Activated naive CD8-positive, alpha-beta T cell treated with anti-CD3 and anti-CD28 coated beads for 36 hours (primary cell): ENCODE measurements at places on chromosomes 12 and 14.

- no peak for DNase-seq
Measured at GRCh38 chr14:52701223-52701622, 5.8 kb upstream of the PSMC6 start.

DNA sequence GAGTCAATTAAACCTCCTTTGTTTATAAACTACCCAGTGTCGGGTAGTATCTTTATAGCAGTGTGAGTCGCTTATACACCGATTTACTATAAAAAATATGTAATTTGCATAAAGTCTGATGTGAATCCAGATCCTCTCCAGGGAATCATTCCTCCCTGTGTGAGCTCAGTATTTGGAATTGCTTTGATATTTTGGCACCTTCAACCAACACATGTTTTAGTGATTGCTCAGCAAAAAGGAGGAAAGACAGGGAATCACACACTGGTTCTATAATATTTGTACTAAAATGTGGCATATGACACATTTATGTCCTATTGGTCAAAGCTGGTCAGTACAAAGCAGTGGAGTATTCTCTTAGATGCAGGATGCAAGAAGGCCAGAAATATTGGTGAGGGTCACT lies 703.9 kb upstream of the ATXN7L3B start:
- DNase-seq, result no peak

DNA sequence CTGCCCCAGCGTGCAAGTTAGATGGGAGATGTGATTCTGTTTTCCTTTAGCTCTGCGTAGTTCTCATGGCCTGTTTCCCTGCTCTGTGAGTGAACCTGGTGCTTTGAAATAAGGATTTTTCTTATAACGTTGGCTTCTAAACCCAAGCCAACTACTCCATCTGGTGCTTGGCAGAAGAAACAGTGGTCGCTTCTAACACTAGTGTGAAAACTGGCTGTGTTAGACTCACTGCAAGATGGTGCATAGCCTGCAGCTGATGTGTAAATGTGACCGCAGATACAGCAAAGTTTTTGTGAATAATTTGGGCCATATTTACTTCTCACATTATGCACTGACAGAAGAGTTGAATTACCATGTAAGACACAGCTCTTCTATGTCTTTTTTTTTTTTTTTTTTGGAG lies 12.2 kb downstream of the GTF2H3 start:
- no peak for DNase-seq

DNA sequence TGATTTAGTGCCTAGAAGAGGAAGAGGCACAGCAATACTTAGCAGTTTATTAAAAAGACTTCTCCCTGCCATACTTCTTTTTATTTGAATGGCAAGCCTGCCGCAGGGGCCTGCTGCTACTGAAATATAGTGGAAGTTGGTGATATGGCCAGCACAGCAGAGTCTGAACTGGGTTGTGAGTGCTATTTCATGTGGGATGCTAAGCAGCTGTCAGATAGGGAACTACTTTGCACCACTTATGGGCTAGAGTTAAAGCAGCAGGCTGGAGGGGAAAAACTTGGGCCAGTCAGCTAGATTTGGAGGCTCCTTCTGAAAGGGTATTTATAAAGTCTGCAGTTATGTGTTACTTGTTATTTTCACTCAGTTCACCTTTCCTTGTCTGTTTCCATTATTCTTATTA lies 299.0 kb upstream of the E2F7 start:
- DNase-seq, result no peak

DNA sequence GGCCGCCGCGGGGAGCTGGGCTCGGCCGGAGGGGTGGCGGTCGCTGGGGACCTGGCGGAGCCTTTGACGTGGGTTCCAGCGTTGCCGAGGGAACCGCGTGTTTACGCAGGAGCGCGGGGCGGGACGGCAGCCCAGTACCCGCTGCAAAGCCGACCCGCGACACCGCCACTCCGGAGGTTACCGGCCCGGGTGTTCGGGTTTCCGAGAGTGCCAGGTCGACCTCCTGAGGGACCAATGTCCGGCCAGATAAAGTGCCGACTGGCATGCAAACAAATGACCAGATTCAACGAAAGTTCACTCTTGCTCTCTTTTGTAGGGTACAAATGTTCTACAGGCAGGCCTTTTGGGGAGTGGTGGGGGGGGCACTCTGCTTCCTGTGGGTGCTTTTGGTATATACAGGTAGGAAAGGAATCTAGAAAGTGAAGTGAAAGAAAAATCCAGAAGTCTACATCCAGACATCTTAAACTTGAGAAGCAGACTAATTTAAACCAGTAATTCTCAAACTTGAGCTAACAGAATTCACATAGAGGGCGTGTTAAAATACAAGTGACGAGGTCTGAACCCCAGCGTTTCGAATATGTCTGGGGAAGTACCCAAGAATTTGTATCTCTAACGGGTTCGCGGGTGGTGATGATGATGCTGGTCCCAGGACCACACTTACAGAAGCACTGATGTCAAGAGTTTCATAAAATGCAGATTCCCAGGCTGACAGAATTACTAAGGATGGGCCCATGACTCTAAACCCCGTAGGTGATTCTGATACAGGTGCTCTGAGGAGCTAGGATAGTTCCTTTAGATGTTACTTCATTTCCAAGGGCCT lies at the start of gene GPR135:
Gene GPR135, minus strand, starts transcription at position 65 of the 820 bp plus-strand sequence. CDS start 154 bp downstream, outside the sequence.
- DNase-seq, result no peak

DNA sequence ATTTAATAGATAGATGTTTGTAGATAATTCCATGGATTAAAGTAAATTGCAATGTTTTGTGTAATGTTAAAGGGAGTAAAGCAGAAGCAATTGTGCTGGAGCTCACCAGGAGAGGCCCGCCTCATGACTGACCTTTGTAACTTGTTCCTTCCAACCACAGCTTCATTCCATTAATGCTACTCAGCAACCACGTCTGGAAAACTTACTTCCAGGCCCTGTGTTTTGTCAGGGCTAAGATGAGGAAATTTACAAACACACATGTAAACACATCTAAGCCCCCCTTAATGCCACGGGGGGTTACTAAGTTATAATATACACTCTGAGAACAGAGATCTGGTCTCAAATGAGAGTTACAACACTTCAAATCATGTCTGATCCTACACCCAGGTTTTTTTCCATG lies 12.4 kb downstream of the LUM start:
- DNase-seq, result no peak
